MM.1S (cell line): ENCODE measurements at places on chromosomes 6 and 20.

DNA sequence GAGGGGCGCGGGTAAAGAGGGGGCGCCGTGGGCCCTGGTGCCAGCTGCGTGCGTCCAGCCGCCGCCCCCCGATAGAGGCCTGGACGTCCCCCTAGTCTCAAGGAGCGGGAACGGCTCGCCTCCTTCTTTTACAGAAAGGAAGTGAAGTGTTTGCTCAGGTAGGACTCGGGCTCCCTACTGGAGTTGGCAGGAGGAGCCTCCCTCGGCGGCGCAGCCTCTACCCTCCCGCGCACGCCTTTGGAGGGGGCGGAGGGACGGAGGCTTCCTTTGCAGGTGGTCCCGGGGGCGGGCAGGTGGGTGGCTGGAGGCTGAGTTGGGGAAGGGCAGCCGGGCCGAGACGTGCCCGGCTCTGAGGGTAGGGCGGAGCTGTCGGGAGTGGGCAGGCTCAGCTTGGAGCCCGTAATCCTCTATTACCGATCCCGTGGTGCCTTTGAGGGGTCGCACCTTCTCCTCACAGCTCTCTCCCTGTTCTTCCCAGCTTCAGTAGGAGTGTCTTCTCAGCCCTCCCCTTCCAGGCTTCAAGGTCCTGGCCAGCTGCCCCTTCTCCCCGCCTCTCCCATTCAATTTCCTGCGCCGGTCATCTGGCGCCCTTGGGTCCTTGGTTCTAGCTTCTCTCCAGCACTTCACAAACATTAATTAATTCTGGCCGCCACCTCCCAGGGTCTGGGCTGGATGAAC lies 728 bp downstream of the ITPR3 start:
- DNase-seq, result peak; percentile 43

DNA sequence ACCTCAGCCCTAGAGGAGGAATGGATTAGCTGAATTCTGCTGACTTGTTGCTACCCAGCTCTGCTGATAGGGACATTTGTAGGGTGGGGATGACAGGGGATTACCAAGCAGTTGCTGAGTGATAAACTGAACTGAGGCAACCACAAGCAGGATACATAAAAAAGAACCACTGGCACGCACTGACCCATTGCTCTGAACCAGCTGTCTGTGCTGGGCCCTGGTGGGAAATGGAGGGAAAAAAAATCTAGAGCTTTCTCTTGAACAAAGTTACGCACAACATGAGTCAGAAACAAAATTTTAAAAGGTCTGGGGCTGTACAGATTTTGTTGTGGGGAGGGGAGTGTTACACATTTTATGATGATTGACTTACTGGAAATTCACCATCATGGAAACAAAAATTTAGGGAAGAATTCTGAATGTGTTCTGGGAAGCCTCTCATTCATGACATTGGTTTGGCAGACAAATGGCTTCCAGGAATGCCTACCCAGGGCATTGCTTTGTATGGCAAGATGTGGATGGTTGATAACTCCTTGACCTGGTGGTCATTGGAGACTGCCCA lies 37.7 kb downstream of the FOXO3 start:
- peak; percentile 92 for DNase-seq

- peak; percentile 34 for DNase-seq
These were observed 37.4 kb downstream of the ANGPT4 start for GRCh38 chr20:878511-879307.

DNA sequence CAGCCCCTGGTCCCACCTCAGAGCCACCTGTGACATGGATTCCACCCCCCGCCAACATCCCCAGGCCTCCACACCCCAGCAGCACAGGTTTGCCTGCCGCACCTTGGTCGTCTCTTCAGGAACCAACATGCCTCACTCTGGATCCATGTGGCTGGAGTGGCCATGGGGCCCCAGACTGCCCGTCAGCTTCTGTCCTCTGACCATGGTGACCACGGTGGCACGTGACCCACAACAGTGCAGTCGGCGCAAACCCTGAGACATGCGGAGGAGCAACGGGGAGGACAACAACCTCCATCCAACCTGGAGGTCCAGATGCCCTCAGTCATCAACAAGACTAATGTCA lies 85.6 kb downstream of the ANKRD60 start:
- no peak for DNase-seq

- DNase-seq, result no peak
These were observed 138.3 kb downstream of the FLRT3 start for GRCh38 chr20:14199111-14199510.

DNA sequence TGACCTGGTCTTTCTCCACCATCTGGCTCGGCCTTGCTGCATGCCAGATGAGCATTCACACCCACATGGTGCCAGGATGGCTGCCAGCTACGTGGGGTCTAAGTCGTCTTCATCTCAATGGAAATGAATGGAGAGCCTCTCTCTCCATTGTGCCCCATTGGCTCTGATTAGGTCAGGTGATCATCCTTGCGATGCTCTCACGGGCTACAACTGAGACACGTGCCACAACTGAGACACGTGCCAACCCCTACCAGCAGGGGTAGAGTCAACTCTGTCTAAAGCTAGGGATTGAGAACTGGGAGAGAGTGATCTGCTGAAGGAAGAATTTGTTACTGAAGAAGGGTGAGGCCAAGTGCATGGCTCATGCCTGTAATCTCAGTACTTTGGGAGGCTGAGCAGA lies 67.3 kb upstream of the RALY start:
- no peak for DNase-seq

- DNase-seq, result peak; percentile 73
These were observed 15.1 kb downstream of the HMGN4 start for GRCh38 chr6:26553264-26553634.

DNA sequence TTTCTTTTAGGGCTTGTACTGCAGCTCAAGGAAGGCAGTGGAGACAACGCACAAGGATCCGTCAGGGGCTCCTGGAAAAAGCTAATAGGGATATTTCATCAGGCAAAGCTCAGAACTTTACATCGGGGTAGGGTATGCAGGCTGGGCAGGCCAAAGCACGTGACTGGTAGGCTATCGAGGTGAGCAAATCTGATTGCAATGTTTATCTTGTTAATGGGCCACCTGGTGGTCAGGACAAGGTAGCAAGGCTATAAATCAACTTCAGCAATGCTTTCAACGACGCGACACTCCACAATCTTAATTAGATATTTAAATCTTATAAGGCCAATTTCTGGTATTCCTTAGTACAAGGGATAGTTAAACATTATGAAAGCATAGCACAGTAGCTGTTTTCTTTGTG lies 1302.8 kb upstream of the EYS start:
- peak; percentile 48 for DNase-seq

GRCh38 chr6:35552285-35552917 lies 39.7 kb upstream of the TULP1 start:
- peak; percentile 56 for DNase-seq

- DNase-seq, result no peak
These were observed 169.9 kb downstream of the EDN1 start for GRCh38 chr6:12459945-12460661.

DNA sequence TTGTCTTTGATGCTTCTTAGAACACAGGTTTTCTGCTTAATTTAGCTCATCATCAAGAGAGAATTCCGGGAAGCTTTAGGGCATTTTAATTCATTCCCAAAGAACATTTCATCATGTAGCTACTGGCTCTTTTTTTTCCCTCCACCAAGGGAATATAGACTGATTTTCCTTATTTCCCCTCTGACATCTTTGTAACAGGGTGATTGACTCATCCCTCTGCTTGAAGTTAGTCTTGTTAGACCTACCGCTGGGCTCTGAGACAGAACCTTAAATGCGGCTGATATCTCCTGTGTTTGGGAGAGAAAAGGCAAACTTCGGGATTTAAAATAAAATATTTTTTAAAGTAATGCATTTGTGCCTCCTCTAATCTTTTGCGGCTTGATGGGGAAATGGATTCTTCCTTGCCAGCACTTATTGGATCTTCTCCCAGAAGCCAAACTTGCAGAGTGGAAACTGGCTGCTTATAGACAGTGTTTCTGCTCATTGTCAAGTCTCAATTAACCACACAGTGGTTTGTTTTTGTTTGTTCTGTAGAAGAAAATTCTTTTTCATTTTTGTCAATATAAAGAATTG lies 272.7 kb upstream of the PLCB4 start:
- no peak for DNase-seq
